ENCODE measurements at places on chromosomes 12 and 14.

DNA sequence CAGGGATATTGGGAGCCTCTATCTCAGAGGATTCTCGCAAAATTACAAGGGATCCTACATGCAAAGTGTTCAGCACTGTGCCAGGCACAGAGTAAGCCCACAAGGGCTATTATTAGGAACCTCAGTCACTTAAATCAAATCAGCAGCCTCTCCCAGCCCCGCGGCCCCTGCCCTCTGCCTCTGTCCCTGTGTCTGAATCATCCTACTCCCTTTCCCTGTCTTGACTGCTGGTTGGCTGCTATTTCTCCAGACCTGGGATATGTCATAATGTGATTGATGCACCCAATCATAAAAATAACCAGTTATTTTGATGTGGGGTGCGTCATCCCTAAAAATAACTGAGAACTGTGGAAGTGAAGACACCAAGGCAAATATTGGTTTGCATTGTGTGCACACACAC is 176.3 kb downstream of the KSR2 start:
- H3K27me3 ChIP-seq = peaks cover 4% of the 10 kb centered on the region
- H3K4me1 ChIP-seq = no peaks in the 10 kb centered on the region
- H3K4me3 ChIP-seq = no peak overlapping the region
- DNase-seq = no peak
- H3K27ac ChIP-seq = no peak overlapping the region

DNA sequence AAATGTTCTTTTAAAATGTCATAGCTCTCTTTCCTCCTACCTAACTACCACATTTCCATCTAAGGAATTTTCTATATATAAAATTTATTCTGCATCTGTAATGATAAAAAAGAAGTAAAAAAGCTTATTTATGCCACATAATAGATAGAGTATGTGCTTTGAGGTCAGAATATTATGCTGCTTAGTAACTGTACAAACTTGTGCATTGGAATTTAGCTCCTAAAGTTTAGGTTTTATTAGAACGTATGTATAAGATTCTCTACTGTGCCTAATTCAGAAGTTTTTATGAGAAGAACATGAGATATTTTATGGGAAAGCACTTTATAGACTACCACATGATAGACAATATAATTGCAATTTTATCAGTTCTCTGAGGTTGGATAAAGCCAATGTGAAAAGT is 384.6 kb downstream of the SLC16A7 start:
- no peaks in the 10 kb centered on the region for H3K36me3 ChIP-seq
- no peak overlapping the region for H3K4me3 ChIP-seq
- H3K4me1 ChIP-seq = no peaks in the 10 kb centered on the region
- H3K27me3 ChIP-seq = no peaks in the 10 kb centered on the region

GRCh38 chr14:33026850-33027430 is 88.3 kb downstream of the NPAS3 start:
- peaks cover 11% of the 10 kb centered on the region for H3K4me1 ChIP-seq
- peak overlapping the region; percentile 4 for H3K27ac ChIP-seq
- DNase-seq = no peak
- no peaks in the 10 kb centered on the region for H3K36me3 ChIP-seq
- no peaks in the 10 kb centered on the region for H3K27me3 ChIP-seq

GRCh38 chr12:10362325-10362724 is 27.5 kb downstream of the KLRK1 start:
- H3K27me3 ChIP-seq = no peaks in the 10 kb centered on the region
- DNase-seq = no peak
- H3K4me3 ChIP-seq = no peak overlapping the region
- no peaks in the 10 kb centered on the region for H3K36me3 ChIP-seq

GRCh38 chr14:71318097-71318459 is 410.8 kb downstream of the PCNX1 start:
- no peak for DNase-seq
- no peak overlapping the region for H3K4me3 ChIP-seq
- H3K36me3 ChIP-seq = no peaks in the 10 kb centered on the region

GRCh38 chr12:2844786-2845185 is 10.0 kb upstream of the NRIP2 start:
- DNase-seq = no peak
- H3K36me3 ChIP-seq = peaks cover 5% of the 10 kb centered on the region
- H3K4me1 ChIP-seq = no peaks in the 10 kb centered on the region
- no peak overlapping the region for H3K4me3 ChIP-seq
- no peaks in the 10 kb centered on the region for H3K27me3 ChIP-seq

DNA sequence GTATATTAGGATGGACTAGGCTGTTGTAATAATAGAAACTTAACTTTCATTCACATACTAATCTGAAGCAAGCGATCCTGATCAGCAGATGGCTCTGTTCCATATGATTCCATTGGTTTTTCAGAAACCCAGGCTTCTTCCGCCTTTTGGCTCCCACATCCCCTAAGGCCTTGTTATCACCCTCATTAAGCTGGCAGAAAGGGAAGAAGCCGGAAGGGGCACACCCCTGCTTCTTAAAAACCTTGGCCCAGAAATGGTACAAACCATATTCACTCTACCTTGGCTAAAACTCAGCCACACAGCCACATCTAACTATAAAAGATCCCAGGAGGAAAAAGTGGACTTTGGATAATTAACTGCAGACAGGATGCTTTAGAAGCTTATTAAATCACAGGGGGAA is 329.2 kb downstream of the PCNX1 start:
- no peaks in the 10 kb centered on the region for H3K36me3 ChIP-seq
- no peaks in the 10 kb centered on the region for H3K4me1 ChIP-seq
- no peak overlapping the region for H3K4me3 ChIP-seq
- no peaks in the 10 kb centered on the region for H3K27me3 ChIP-seq

DNA sequence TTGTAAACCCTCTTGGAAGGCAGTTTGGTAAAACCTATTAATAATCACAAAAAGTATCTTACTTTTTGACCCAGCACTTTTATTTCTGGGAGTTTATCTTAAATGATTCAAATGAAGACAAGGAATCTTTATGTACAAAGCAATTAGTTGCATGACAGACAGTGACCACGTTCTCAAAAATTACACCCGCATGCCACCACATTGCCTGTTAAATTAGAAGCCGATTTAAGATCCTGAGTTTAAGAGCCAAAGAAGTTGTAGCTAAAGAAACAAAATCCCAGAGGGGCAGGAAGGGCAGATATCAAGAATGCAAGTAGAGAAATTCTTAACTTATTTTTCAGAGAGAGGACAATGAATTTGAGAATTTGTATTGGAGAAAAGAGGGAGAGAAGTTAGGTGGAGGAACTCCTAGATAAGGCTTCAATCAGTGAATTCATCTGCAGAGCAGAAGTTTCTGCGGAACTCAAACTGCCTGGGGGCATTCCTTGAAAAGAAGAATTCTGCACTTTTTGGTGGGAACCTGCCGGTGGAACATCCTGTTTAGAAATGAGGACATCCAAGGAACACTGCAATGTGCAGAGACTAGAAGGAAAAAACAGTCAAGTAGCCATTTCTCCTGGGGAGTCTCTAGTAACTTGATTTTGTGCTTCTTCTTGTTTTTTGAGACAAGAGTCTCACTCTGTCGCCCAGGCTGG is 1.1 kb upstream of the RIOX1 start:
- DNase-seq = no peak
- no peak overlapping the region for H3K4me3 ChIP-seq
- H3K27me3 ChIP-seq = no peaks in the 10 kb centered on the region

GRCh38 chr14:36947362-36947761 is 225.0 kb downstream of the SLC25A21 start:
- no peaks in the 10 kb centered on the region for H3K36me3 ChIP-seq
- no peak for DNase-seq
- H3K27me3 ChIP-seq = no peaks in the 10 kb centered on the region
- H3K4me3 ChIP-seq = no peak overlapping the region
- H3K27ac ChIP-seq = no peak overlapping the region

DNA sequence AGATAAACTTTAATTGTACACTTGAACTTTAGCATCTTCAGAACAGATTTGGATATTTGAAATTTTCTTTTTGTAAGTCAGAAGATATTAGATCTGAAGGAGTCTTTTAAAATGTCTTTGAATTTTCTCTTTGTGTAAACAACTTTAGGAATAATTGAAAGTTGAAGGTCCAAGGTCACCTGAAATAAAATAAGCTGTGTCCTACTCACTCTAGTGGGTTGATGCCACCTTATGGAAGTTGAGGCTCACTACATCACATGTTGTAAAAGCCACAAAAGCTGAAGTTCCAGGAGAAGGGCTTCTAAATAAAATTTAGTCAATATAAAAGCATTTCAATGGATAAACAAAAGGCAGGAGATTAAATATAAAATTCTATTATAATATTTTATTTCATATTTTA is 122.0 kb upstream of the ATXN7L3B start:
- H3K4me1 ChIP-seq = no peaks in the 10 kb centered on the region
- H3K27me3 ChIP-seq = no peaks in the 10 kb centered on the region
- no peak for DNase-seq

DNA sequence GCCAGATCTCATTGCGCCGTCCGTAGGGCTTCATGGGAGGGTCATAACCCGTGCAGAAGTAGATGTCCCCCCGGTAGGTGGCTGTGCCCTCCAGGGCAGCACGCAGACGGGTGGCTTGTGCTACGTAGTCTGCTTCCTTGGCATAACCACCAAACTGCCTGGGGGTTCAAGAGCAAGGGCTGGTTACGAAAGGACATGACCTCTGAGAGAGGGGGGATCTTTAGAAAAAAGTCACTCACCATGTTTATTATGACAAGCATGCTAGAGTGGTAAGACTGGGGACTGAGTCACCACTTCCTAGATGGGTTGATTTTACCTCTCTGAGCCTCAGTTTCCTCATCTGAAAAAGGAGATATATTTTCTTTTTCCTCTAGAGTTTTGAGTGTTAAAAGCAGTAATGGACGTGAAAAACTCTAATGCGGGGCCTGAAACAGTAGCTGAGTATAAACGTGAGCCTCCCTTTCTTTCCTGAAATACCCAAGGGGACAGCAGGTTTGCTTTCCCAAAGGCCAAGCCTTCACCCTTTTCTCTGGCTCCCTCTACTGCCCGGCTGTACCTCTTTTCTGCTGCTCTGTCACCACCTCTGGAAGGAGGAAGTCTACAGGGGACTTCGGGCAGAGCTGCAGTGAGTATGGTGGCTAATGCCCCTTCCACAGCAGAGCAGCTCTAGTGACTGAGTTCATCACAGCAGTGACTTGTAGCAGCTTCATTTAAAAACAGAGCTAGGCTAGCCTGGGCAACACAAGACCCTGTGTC is 23.5 kb upstream of the GPRC5D start:
- H3K27ac ChIP-seq = peak overlapping the region; percentile 35
- no peak for DNase-seq
- no peaks in the 10 kb centered on the region for H3K27me3 ChIP-seq
- H3K36me3 ChIP-seq = peaks cover 28% of the 10 kb centered on the region
- H3K4me1 ChIP-seq = peaks cover 32% of the 10 kb centered on the region
- no peak overlapping the region for H3K4me3 ChIP-seq

All from sigmoid colon (tissue), 7 donors.